Hindlimb muscle (tissue), 1 donor: ENCODE measurements at places on chromosomes 3 and 15.

- DNase-seq, result no peak
Measured at GRCh38 chr3:56254835-56255234, 213.4 kb downstream of the ERC2 start.

DNA sequence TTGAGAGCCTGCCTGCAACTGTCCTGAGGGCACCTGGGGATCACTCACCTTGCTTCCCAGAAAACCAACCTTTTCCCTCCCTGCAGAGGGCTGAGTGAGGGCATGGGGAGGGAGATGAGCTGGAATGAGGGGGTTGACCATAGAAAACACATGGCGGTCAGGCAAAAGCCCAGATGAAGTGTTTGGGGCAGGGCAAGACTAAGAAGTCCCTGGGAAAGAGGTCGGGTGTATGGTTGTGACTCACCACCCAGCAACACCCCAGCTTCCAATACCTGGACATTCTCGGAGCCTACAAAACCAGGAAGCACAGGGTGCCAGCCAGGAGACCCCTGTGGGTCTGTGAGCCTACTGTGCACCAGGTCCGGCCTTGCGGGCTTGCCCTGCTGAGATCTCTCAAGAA is 95.3 kb upstream of the ATP2B2 start:
- DNase-seq, result no peak

DNA sequence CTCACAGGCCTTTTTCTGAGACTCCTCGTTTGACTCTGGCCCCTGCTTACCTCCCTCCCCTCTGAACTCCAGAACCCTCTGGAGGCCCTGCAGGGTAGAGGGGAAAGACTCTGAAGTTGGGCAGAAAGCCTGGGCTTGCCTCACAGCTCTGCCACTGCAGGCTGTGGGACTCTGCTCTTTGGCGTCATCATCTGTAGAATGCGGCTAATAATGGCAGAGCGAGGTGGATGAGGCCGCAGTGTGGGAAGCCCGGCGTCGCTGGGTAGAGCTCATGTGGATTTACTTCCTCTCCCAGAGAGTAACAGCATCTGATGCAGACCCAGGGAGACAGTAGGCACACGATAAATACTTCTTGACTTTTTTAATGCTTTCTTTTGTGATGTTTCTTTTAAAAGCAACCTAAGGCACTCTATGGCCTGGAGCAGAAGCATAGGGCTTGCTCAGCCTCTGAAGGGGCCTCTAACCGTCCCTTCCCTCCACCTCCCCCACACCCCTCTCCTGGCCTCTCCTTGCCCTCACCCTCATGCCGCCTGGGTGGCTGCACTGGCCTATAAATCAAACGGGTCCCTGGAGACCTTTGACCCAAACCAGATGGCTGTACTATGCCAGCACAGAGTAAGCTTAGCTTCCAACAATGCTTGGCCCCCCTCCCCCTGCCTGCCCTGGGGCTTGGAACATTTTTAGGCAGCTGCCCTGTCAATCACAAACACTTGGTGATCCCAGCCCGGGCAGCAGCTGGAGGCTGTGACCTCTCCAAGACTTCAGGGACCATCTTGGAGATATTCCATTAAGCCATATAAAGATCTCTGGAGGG is 32.9 kb downstream of the SPSB4 start:
- peak; percentile 61 for DNase-seq

- DNase-seq, result no peak
Measured at GRCh38 chr15:90062973-90063769, 39.1 kb downstream of the IDH2 start.

DNA sequence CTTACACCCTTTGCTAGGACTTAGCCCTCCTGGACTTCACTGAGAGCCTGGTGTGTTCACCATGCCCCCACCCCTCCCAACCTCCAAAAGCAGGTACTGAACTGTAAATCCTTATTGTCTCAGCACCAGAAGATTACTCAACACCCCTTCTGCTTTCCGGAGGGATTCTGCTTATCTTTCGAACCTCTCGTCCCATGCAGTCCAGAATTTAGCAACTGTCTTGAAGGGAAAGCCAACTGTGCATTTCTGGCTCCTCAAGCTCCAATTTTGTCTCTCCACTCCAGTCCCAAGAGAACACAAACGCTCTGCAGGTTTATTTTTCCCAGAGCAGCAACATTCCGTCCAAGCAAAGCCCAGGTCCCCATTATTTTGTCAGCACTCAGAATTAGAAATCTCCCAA is 49.6 kb downstream of the RFTN1 start:
- DNase-seq, result no peak

- DNase-seq, result no peak
Measured at GRCh38 chr3:142098964-142099363, 50.4 kb downstream of the TFDP2 start.
